BE2C (cell line): ENCODE measurements at places on chromosomes 12 and 14.

DNA sequence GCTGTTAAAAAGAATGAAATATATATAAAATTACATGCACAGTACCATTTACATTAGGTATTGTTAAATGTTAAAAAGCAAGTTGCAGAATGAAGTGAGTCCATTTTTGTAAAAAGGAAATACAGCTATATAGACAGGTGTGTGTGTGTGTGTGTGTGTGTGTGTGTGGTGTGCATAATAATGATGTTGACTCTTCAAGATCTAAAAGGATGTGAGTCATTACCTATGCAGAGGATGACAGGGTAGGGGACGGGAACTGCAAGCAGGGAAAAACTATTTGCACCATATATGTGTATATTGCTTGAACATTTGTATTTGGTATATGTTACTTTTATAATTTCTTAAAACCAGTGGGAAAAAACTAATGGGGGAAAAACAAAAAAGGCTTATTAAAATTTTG, 3.1 kb downstream of the C14orf39 start:
- DNase-seq = no peak

DNA sequence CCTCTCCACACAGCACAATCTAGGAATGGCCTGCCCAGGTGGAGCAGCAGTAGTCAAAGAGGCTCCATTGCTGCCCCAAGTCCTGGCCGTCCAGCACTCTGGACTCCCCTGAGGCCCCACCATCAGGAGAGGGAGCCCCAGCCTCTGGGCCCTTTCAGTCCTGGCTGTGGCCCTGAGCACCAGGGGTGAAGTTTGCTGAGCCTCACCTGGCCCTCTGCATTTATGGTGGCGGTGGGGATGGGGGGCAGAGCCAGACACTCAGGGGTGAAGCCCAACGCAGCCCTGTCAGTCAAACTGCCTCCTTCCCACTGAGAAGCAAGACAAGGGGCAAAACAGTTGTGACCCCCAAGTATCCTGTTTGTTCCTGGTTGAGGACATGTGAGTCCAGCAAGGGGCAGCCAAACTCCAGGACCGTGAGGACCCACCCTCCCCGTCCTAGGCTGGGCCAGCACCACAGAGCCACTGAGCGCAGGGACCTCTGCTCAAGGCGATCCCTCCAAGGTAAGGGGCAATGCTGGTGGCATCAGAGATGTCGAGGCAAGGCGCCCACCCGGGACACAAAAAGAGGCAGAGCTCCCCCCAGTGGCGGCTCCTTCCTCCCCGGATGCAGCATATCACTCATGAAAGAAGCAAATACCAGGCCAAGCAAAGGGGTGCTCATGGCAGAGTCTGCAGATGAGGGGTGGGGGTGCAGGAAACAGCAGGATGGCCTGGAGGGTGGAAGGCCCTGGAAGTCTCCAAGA, 4.8 kb upstream of the AMN start:
- peak; percentile 83 for DNase-seq

- DNase-seq = no peak
Measured at GRCh38 chr14:88470542-88471440, 84.0 kb downstream of the PTPN21 start.

GRCh38 chr12:14303661-14304155, 61.8 kb upstream of the ATF7IP start:
- no peak for DNase-seq

- DNase-seq = no peak
Measured at GRCh38 chr12:43347026-43347425, 205.0 kb downstream of the ADAMTS20 start.

DNA sequence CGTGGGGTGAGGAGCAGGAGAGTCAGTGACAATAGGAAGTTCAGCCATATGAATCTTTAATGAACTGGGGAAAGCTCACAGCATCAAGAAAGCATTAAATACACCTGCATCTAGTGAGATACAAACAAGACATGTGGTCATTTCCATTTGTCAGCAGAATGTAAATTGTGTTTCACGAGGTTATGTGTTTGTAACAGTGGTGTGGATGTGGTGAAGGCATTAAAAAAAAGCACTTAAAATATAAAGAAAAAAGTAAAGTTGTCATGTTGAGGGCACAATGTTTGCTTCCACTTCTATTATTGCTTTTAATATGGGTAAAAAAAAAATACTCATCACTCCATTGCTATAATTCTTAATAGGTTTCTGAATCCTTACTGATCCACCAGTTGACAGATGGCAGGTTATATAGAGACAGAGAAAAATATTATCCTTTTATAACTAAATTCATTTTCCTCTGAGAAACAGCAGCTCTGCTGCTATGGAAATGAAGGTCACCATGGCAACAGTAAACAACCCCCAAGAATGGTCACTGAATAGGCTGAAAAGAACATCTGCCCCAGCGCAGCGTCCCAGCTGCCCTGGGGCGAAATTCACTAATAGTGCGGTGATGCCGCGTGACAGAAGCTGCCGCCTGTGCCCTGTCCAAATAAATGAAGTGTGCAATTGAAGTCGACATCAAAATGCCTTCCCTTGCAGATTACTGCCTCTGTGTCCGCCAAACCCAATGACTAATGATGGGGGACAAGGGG, 226.1 kb downstream of the FOXN3 start:
- DNase-seq = peak; percentile 95

DNA sequence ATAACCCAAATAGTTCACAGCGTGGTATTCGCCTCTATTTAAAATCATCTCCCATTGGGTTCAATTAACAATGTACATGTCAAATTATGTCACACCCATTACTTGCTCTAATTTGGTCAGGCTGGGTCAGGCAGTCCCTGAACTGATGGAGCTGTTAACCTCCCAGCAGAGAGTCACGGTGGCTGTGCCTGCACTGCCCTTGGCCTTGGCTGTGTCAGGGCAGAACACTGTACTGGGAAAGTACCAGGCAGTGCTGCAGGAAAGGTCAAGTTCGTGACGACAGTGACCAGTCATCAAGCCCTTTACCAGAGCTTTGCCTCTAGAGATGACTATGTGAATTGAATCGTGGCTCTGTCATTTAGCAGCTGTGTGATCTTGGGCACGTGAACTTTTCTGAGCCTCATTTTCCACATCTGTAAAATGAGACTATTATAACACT, 100.0 kb downstream of the ARF6 start:
- no peak for DNase-seq

GRCh38 chr12:95037906-95038305, 34.4 kb upstream of the NDUFA12 start:
- DNase-seq = no peak

DNA sequence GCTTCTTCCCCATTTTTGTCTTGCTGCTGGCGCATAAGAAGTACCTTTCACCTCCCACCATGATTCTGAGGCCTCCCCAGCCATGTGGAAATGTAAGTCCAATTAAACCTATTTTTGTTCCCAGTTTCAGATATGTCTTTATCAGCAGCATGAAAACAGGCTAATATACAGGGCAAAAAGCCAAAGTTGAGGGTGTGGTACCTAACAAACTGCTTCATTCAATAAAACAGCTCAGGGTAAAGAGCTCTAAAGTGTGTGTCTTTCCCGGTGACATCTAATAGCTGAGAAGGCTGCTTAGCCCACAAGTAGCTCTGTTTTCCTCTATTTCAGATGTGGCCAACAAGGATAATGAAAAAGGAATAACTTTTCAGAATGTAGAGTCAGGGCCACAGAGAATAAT, 76.7 kb upstream of the SLC8A3 start:
- no peak for DNase-seq

DNA sequence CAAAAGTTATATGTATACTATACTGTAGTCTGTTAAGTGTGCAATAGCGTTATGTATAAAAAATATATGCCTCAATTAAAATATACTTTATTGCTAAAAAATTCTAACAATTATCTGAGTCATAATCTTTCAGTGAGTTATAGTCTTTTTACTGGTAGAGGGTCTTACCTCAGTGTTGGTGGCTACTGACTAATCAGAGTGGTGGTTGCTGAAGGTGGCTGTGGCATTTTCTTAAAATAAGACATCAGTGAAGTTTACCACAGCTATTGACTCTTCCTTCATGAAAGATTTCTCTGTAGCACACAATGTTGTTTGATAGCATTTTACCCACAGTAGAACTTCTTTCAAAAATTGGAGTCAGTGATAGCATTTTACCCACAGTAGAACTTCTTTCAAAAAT, 23.4 kb downstream of the POLR3B start:
- no peak for DNase-seq

- no peak for DNase-seq
Measured at GRCh38 chr12:26047401-26048226, 77.2 kb downstream of the BHLHE41 start.

DNA sequence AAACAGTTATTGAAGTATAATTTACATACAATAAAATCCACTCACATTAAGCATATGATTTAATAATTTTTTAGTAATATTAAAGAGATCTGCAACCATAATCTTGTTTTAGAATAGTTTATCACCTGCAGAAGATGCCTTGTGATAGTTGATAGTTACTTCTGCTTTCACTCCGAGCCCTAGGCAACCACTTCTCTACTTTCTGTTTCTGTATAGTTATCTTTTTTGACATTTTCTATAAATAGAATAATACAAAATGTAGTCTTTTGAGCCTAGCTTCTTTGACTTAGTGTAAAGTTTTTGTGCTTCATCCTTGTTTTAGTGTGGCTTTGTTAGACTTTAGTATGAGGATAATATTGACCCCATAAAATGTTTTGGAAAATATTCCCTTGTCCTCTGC, 111.0 kb downstream of the MNAT1 start:
- no peak for DNase-seq

DNA sequence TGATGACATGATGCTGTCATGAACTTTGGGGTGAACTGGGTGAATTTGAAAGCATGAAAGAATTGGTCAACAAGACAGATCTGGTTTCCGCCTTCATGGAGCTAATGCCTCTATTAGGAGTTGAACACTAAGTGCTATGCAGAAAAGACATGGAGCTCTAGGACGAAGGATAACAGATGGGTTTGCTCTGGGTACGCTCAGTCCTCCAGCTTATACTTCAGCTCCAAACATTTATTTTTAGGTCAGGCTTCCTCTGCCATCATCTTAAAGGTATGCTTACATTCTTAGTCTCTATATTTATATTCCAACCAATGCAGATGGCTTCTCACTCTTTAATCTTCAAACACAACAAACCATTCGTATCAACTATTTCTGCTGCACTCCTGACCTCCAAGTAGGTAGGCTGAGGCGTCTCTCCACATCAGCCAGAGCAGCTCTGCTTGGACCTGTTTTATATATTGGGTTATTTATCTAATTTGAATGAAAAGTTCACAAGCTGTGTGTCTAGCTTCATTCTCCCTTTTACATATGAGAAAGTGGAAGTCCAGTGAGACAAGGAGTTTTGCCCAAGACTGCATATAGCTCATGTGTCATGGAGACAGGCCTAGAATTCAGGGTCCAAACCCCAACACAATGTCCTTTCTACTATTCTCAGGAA, 226.3 kb downstream of the SPTSSA start:
- DNase-seq = no peak

DNA sequence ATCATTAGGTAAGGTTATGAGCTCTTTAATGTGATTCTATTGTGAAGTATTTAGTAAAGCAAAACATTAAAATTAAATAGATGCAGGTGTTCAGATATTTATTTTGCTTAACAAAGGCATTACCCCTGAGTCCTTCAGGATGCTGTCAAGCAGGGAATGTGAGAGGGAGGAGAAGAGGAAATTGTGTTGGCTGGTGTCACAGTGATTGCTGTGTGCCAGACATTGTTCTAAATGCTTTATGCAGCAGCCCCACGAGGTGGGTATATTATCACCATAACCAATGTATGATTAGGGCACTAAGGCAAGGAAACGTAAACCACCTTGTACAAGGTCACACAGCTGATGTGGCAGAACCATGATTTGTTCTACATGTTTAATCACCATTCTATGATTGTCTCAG, 80.1 kb downstream of the STAB2 start:
- no peak for DNase-seq

- DNase-seq = peak; percentile 22
Measured at GRCh38 chr12:29743801-29744200, 39.9 kb downstream of the TMTC1 start.

- DNase-seq = no peak
Measured at GRCh38 chr12:11834104-11834812, 184.8 kb downstream of the ETV6 start.

- DNase-seq = no peak
Measured at GRCh38 chr12:7431993-7432685, 11.8 kb downstream of the CD163L1 start.
